ENCODE measurements at places on chromosomes 1 and 21.

DNA sequence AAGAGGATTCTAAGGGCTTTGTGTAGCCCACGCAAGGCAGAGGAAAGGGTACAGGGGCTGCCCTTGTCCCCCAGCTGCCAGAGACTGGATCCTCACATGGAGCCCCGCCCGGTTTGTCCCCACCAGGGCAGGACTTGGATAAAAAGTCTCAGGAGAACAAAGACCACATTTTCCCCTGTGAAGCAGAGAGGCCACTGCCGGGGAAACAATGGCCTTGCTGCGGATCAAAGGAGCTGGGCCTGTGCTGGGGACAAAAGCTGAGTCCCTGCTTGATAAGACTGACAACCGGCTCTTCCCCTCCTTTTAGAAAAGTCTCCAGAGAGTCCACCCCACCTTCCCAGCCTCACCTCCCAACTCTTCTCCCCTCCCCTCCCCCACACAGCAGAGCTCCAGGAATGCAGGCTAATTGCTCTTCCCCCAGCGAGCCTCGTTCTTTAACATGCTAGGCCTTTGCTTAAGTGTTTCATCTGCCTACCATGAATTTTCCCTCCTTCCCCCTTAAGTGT, 142.4 kb downstream of the PLPP3 start:
- DNase-seq = no peak

DNA sequence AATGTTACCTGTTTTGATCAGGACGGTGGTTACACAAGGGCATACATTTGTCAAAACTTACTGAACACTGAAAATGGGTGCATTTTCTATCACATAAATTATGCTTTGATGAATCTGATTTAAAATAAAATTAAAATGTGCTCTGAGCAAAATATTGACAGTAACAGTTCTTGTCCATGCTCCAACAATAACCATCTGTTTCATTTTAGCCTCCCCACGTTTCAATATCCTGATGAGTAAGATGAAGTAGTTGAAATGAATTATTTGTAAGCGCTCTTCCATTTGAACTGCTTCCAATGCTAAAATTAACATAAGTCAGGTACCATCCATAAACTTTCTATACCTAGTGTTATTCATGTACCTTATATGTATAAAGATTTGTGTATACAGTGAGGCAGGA, 365.4 kb downstream of the LTN1 start:
- no peak for DNase-seq

- DNase-seq = no peak
Measured at GRCh38 chr1:208923456-208923855, 660.1 kb upstream of the CAMK1G start.

- DNase-seq = no peak
Measured at GRCh38 chr21:44354775-44355771, 1.7 kb downstream of the TRPM2 start.

GRCh38 chr1:3857791-3858129, 484 bp downstream of the DFFB start:
- DNase-seq = no peak

DNA sequence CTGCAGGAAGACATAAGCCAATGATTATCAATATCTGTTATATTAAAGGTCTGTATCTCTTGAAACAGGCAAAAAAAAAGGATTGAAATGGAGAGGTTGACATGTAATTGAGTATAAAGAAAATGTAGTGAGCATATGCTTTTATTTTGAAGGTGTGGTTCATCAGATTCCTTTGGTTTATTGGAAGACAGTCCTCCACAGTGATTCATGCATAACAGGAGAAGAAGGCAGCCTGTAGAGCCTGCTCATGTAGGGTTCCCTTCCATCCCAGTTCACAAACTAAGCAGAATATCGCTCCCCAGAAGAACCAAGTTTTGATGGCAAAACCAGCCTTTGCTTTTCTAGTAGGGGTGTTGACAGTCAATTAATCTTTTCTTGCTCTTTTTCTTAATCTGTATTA, 1016.8 kb upstream of the ADGRL4 start:
- DNase-seq = no peak

DNA sequence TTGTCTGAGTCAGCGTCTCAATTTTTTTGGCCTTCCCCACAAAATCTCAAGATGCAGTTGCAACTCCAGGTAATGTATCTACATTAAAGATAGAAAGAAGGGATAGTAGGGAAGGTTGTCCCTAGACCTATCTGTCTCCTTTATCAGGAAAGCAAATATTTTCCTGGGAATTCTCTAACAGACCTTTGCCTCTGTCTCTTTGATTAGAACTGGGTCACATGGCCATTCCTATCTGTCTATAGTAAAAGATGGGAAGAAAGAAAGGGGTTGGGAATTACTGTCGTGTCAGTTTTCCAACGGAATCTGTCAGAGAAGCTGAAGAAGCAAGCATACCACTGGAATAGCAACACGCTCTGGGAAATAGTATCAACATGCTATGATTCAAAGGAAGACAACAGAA, 48.7 kb downstream of the ZNF326 start:
- no peak for DNase-seq

GRCh38 chr1:180674603-180675530, 43.0 kb downstream of the XPR1 start:
- no peak for DNase-seq

GRCh38 chr21:24785033-24785432, 822.2 kb downstream of the MRPL39 start:
- no peak for DNase-seq

All from GDM1 (cell line).